ENCODE measurements at places on chromosomes 3 and 15.

- no peak for DNase-seq
Measured at GRCh38 chr3:82814660-82815059, 1053.2 kb upstream of the GBE1 start.

DNA sequence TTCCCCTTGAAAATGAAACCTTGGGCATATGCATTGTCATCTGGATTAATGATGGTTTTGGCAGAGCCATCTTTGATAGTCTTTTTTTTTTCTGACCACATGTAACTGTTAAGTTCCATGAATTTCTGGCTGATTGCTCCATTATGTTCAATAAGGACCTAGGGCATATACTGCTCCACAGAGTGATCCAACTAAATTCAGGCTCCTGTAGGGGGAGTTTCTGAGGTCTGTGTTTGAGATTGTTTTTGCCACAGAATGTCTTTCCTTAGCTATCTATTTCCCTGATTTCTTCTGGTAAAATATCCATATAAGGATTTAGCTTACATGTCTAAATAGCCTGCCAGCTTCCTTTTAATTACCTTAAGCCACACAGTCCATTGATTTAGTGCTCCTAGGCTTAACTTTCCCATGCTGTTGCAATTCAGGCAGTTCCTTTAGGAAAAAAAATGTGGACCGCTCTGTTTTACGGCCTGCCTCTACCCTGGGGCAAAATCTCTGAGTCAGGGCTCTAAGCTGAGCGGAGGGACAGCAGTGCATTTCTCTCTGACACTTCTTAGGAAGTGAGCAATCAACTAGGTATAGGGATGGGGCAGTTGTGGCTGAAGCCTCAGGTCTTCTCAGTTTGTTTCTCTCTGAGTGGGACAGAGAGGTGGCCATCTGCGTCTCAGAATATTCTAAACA lies 796.2 kb downstream of the NR2F2 start:
- no peak for DNase-seq

DNA sequence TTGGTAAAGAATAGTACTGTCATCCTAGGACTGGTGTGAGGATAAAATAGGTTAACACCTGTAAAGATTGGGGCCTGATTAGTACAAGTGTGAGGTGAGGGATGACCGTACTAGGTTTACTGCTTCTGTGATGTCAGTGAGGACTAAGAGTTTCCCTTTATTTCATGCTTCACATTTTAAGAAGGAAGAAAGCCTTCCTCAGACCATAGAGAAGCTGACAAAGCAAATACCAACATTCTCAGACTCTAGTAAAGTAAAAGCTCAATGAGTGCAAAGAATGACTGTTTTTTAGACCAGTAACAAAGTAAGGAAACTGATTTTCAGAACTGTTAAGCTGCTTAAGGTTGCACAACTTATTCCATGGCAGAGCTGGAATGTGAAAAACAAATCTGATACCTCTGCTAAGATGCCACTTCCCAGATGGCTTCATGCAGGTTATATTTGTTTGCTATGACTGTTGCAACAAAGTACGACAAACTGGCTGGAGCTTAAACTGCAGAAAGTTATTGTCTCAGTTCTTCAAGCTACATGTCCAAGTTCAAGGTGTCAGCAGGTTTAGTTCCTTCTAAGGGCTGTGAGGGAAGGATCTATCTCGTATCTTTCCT lies 354.9 kb downstream of the RSL24D1 start:
- DNase-seq, result no peak

DNA sequence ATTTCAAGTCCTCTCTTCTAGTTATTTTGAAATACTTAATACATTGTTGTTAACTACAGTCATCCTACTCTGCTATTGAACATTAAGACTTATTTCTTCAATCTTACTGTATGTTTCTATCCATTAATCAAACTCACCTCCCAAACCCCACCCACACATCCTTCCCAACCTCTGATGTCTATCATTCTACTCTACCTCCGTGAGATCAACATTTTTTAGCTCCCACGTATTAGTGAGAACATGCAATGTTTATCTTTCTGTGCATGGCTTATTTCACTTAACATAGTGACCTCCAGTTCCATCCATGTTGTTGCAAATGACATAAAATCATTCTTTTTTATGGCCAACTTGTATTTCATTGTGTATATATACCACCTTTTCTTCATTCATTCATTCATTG lies 236.6 kb upstream of the CTNNB1 start:
- DNase-seq, result no peak

DNA sequence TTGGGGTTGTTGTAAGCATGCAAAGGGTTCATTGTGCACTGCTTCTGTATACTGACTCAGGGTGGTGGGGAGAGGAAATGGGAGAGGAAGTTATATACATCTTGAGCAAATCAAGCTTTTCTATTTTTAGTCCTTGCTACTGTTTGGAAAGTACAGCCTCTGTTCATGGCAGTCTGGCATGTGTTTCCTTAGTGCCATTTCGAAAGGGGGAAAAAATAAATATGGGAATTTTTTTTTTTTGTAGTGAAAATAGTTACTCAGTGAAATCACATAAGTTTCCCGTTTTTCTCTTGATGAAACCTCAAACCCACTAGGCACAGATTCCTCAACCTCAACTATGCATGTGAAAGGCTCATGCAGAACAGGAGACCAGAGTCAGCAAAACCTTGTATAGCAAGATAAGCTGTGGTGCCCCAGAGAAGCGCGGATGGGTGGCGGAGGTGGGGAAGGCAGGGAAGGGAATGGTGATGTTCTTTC lies 353.3 kb downstream of the LPP start:
- no peak for DNase-seq

- DNase-seq, result no peak
Measured at GRCh38 chr15:50049871-50050270, 69.2 kb downstream of the ATP8B4 start.

DNA sequence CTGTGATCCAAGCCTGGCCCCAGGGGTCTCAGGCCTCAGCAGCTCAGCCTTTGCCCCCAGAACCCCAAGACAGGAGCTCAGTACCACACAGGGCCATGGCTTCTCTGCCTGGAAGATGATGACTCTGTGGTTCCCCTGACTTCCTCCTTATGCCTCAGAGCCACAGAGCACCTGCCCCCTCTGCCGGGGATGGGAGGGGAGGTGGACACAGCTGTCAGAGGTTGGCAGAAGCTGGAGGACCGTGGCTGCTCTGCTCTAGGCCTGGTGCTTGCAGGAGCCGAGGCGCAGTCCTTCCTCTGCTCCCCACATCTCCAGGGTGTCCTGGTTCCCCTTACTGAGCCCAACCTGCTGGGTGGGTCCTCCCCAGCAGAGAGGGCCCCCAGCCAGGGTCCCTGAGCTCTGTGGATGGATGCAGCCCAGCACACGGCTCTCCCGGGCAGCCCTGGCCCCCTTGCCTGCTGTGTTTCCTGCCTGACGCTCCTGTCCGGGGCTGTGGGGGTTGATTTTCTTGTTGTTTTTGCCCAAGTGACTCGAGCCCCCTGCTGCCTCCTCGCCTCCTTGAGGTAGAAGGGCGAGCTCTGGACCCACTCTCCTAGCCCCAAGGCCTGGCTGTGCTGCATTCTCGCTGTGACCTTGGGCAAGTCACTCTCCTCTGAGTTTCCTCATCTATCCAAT lies 36.6 kb downstream of the PSTPIP1 start:
- peak; percentile 35 for DNase-seq

DNA sequence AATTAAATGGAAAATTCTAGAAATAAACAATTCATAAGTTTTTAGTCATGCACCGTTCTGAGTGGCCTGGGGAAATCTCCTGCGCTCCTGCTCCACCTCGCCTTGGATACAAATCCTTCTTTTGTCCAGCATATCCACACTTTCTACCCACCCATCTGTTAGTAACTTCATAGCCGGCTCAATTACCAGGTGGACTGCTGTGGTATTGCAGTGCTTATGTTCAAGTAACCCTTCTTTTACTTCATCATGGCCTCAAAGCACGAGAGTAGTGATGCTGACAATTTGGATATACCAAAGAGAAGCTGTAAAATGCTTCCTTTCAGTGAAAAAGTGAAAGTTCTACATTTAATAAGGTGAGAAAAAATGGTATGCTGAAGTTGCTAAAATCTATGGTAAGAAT lies 142.3 kb upstream of the CHL1 start:
- no peak for DNase-seq

GRCh38 chr3:84318273-84318809 lies 640.4 kb upstream of the CADM2 start:
- DNase-seq, result no peak

GRCh38 chr3:45453839-45454238 lies 65.5 kb downstream of the LARS2 start:
- DNase-seq, result no peak

DNA sequence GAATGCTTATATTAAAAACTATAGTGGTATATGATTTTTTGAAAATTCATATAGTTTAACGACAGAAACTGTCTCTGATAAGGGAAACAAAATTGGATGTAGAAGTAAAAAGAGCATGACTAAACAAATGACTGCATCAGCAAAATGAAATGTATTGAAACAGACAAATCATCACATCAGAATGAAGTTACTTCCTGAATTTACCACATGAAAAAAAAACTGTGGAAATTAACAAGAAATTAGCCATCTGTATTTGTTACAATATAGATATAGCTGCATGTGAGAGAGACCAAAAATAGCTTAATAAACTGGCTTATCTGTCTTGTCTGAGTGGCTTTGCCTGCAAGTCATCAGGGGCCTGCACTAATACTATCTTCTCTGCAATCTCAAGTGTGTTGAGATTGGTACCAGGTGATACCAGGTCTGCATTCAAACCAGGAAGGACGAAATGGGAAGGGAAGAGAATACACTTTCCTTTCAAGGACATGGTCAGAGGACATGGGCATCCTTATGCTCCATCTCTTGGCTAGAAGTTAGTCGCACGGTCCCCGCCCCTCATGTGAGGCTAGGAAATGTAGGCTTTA lies 388.7 kb downstream of the GRM7 start:
- DNase-seq, result no peak

- DNase-seq, result no peak
Measured at GRCh38 chr3:157369727-157370421, 66.8 kb upstream of the PTX3 start.

- no peak for DNase-seq
Measured at GRCh38 chr3:123226549-123226948, 24.8 kb downstream of the SEC22A start.

- DNase-seq, result no peak
Measured at GRCh38 chr3:64490180-64490724, 197.5 kb downstream of the ADAMTS9 start.

DNA sequence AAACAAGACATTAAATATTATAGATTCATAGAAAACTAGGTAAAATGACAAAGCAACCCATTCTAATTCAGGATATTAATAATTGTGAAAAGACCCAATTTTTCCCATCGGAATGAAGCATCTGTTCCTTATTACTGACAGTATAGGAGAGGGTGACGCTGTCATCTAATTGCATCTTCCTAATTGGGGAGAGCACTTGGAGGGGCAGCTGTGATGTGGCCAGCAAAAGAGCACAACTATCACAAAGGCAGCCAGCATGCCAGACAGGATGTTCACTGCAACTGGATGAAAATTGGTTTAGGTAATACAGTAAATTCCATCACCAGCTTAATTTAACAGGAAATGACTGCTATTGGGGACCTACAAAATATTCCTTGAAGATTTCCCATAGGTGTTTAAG lies 21.9 kb upstream of the MINAR1 start:
- no peak for DNase-seq

DNA sequence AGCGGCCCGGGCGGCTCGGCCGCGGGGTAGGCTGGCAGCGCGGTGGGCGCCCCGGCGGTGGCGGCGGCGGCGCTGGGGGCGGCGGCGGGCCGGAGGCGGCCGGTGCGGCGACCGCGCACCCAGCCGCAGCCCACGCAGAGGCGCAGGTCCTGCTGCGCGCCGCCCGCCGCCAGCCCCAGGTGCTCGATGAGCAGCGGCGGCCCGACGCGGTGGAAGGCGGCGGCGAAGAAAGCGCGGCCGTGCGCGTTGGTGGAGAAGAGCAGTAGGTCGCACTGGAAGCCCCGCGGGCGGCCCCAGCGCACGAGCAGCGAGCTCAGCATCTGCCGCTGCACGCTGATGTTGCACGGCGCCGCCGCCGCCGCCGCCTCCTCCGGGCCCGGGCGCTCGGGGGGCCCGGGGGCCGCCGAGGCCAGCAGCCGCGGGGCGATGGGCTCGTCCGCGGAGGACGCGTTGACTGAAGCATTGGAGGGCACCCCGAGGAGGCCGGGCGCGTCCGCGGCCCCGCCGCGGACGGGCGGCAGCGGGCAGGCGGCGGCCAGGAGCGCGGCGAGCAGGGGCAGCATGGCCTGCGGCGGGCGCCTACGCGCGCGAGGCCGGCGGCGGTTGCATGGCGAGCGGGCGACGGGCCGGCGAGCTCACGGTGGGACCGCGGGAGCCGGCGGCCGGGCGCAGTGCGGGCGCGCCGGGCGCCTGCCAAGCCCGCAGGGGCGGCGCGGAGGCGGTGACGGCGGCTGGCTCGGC lies 452 bp downstream of the TMEM158 start:
- no peak for DNase-seq

DNA sequence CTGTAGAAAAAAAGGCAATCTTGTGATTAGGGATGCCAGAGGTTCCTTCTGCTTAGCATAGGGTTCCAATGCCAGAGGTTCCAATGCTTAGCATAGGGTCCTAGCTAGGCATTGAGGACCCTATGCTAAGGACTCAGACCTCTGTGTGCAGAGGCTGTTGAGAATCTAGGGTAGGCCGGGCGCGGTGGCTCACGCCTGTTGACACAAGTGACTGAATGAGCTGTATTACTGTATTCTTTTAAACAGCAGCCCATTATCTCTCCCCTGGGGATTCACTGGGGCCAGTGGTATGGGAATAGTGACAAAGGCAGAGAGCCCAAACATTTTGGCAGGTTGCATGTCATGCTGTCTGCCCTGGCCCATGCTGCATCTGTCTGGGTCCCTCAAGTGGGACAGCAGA lies 16.2 kb downstream of the PAK6 start:
- no peak for DNase-seq

GRCh38 chr15:95839367-95839782 lies 491.1 kb upstream of the NR2F2 start:
- no peak for DNase-seq

- DNase-seq, result no peak
Measured at GRCh38 chr3:172125963-172126457, 86.6 kb downstream of the FNDC3B start.

- DNase-seq, result no peak
Measured at GRCh38 chr3:194854659-194855390, 169.1 kb downstream of the FAM43A start.

DNA sequence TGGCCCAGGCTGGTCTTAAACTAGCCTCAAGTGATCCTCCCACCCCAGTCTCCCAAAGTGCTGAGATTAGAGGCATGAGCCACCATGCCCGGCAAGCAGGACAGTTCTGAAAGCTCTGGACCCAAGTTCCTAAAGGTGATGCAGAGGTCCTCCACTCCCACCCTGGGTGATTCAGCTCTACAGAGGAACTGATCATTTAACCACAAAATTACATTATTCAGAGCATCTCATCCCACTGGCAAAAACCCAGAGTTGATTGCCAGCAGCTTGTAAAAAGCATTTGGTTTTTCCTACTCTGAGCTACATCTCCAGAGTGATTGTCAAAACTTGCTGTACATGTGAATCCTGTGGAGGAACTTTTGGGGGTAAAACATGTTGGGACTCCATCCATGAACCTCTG lies 60.2 kb downstream of the SLTM start:
- no peak for DNase-seq
